ENCODE measurements at places on chromosomes 1 and 21.

- peak; percentile 87 for DNase-seq
Measured at GRCh38 chr1:202023001-202023433, 12.6 kb downstream of the ELF3 start.

- DNase-seq, result no peak
Measured at GRCh38 chr1:33328817-33329216, 7.9 kb upstream of the A3GALT2 start.

DNA sequence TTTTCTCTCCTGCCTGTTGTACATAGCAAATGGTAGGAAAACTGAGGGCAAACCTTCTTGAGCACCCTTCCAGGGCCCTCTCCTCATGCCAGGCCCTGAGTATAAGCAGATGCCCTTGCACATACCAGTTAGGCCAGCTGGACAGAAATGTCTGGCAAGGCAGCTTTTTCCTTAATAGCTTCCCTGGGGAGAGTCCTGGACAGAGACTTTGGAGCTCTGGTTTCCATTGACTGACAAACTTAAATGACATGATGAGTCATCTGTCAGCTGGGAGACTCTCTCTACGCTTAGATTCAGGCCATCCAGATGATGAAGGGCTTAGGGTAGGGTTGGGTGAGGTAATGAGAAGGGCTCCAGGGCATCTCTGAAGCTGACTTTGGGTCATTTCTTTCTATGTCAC lies 317.5 kb downstream of the ASTN1 start:
- DNase-seq, result peak; percentile 96

- DNase-seq, result no peak
Measured at GRCh38 chr1:179124873-179125272, 43.0 kb downstream of the TOR3A start.

- no peak for DNase-seq
Measured at GRCh38 chr21:42859891-42860230, 19.5 kb downstream of the WDR4 start.

GRCh38 chr1:114462341-114462740 lies 48.7 kb downstream of the TRIM33 start:
- no peak for DNase-seq

DNA sequence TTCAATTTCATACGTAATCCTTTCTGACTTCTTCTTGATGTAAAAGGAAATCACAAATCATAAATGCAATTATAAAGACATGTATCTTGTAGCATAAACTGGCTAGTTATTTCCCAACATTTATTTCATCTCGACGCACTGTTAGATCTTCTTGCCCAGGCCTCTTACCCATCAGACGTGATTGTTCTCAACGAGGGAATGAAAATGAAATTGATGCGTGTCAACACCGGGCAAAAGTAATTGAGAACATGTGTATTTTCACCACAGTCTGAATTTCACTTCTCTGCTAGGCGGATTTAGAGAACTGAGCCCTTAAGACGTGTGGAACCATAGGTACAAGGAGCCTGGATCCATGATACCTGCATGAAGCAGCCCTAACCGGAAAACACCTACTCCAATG lies 519.7 kb downstream of the KCNT2 start:
- DNase-seq, result no peak

GRCh38 chr21:45837936-45838335 lies 143.6 kb upstream of the COL6A1 start:
- DNase-seq, result no peak

DNA sequence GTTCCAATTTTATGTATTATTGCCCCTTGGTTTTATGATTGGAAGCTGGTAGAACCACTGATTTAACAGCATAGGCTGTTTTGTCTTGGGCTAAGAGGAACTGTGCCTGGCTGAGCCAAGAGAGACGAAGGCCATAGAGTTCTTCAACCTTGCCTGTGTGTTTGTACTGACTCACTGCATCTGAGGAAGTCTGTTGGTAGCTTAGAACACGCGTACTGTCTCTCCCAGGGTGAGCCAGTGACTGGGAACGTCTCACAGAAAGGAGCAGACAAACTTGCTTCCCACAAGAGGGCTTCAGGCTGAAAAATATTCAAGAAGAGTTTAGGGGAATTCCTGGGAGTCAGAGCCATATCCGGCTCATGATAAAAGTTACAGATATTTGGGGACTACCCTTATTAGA lies 14.9 kb downstream of the TMEM51 start:
- peak; percentile 74 for DNase-seq

All from islet precursor cell (in vitro differentiated cells).